ENCODE measurements at places on chromosomes 2 and 18.

DNA sequence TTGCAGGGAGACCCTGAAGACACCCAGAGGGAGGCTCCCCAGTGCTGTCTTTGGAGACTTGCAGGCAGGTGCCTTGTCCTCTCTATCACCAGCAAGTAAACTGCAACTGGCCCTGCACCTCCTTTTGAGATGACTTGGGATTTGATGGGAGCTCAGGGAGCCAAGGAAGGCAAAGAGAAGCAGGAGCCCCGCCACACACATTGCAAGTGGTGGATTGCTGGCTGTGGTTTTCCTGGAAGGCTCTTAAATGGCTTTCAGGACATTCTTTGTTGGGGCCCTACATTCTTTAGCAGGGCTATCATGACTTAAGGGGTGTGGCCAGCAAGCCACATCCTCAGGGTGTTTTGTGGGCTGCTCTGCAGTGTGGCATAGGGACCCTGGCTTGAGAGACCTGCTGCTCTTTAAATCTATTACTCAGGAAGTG, 39.9 kb upstream of the CDC42EP3 start:
- DNase-seq: no peak

- no peak for DNase-seq
Measured at GRCh38 chr18:54033052-54033451, 191.4 kb downstream of the MBD2 start.

GRCh38 chr18:56853961-56854360, 202.8 kb downstream of the WDR7 start:
- DNase-seq: no peak

- DNase-seq: no peak
Measured at GRCh38 chr18:69961718-69962117, 14.0 kb upstream of the CD226 start.

GRCh38 chr18:77157312-77157711, 24.7 kb upstream of the MBP start:
- DNase-seq: no peak

DNA sequence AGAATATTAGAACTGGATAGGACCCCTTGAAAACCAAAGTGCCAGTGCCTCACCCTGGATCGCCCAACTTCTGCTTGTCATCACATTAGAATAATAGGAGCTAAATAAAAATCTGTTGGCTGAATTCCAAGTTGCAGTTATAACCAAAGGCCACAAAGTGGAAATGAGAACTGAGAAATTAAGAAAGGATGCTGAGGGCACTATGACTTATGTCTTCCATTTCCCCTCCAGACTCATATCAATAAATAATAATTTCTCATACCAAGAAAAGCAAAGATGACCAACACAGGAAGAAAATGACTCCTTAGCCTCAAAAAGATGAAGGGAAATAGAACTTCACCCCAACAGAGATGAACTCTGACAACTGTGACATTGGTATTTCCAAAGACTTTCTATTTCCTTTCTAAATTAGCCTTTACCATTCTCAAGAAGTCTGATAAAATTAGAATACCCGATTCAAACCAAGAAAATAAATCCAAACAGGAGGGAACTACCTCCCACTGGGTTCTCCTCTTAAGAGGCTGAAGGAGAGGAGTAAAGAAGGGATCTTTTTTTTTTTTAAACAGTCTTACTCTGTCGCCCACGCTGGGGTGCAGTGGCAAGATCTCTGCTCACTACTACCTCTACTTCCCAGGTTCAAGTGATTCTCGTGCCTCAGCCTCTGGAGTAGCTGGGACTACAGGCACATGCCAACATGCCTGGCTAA, 46.5 kb upstream of the EPG5 start:
- DNase-seq: no peak

DNA sequence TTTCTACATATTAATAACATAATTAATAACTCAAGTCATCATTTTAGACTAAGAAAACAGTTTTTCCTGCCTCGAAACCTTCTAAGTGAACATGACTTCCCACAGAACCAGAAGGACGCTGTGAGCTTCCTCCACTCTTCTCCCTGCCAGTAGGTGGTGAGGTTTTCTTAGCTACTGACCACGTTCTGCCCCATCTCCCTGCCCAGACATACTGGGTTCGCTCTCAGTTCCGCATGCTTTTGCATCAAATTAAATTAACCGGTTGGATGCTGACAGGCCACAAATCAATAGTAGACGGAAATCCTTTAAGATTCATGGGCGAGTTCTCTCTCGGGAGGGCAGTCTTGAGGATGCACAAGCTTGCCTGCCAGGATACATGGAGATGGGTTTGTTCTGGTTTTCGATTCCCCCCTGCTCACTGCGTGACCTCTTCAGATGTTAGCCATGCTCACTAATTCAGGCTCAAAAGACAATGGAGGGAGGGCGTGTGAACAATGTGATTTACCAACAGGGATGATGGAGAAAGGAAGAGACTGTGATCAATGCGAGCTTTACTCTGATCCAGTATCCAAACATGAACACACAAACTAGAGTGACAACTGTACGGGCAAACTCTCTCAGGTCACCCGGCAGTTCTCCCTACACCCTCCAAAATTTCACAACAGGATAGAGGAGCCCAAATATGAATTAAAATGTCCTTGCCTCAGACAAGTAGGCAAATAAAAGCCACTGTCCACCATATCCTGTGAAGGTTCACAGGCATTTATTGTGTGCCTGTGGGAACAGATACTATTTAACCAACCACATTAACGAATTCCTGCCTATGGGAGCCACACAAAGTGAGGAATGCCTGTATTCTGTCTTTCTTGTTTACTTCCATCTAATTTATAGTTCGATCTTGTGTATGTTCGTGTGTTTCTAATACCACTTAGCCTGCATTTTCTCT, 375.7 kb downstream of the EIPR1 start:
- DNase-seq: no peak

- no peak for DNase-seq
Measured at GRCh38 chr2:232385660-232386489, 7.3 kb downstream of the ALPP start.

DNA sequence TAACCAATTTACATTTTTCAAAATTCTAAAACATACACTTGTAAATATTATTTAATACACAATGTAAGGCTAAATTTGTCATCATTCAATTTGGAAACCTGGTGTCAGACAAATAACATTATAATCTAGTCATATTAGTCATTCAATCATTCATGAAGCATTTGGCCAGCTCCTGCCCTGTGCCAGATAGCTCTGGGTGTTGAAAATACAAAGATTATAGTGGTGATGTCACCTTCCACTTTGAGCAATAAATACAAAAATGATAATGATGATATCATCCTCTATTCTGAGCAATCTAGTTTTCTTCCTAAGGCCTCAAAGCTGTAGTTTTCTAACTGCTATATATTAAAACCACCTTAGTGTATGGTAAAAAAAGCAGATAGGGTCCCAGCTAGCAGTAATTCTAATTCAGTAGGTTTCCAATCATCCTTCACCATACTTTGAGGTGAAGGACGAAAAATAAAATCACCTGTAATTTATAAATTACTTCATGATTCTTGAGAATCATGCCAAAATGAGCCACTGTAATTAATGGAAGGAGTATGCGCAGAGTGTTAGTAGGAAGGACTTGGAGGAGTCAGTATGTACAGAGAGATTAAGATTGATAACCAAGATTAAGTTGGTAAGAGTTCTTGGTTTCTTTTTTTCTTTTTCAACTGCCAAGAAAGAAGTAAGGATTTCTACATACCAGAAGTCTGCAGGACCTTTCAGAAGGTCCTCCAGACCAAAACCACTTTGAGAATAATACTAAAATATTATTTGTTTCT, 23.2 kb downstream of the MEMO1 start:
- no peak for DNase-seq

DNA sequence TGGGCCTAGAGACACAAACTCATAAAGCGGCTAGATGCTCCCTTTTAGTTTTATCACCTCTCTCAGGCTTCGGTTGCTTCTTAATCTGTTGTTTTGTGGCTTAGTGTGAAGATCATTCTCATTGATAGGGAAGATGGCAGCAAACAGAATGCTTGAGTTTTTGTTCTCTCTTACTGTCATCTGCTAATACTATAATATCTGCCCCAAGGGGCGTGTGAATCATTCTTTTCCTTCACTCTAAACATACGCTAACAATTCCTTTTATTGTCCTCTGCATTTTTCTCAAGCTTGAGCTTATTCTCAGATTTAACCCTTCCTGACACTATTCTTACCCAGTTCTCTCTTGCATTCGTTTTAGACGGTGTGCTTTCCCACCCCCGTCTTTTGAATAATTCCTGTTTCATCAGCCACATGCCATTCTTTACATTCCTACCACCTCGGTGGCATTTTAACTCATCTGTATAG, 323.9 kb upstream of the NRP2 start:
- no peak for DNase-seq

GRCh38 chr2:129437725-129438124, 541.7 kb upstream of the RAB6C start:
- no peak for DNase-seq

DNA sequence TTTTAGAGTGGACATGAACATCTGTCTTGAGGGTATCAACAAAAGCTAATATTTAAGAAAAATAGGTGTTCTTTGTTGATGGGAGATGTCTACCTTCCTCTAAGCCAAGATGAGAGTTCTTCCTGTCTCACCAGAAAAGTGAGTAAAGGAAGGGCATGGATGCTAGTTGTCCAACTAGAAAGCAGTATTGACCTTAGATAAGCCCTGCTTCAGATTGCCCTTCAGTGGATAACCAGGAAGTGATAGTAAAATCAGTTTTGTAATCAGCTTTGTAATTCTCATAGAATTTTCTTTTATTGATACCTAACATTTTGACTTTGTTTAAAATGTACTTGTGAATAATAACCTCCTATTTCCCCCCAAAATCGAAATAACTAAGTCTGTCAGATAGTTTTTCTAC, 134.7 kb downstream of the ZNF407 start:
- DNase-seq: no peak

DNA sequence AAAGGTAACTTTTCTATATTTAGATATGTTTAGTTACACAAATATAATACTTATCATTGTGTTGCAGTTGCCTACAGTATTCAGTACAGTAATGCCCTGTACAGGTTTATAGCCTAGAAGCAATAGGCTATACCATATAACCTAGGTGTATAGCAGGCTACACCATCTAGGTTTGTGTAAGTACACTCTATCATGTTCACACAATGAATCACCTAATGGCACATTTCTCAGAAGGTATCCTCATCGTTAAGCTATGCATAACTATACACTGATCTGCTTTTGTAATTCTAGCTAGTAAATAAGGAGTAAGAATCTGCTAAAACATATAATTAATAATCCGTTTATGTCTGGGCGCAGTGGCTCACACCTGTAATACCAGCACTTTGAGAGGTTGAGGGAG, 102.1 kb downstream of the COMMD1 start:
- DNase-seq: no peak

- no peak for DNase-seq
Measured at GRCh38 chr2:86433137-86433536, 8.0 kb upstream of the KDM3A start.

- no peak for DNase-seq
Measured at GRCh38 chr2:60962528-60962927, 55.0 kb upstream of the PEX13 start.

DNA sequence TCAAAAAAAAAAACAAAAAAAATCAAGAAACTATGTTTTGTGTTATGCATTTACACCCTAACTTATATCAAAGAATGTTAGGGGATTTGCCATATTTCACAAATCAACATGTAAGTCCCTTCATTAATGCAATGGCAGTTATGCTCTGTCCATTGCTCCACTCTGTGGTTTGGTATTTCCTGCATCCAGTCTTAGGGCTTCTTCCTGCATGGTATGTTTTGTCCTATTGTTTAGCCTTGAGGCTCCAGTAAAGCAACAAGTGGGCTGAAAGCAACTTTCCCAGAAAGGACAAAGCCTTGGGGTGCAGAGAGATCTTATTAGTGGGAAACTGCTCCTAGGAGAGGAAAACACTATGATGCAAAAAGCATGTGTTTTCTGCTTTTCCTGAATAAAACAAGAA, 474.1 kb downstream of the IRS1 start:
- no peak for DNase-seq

DNA sequence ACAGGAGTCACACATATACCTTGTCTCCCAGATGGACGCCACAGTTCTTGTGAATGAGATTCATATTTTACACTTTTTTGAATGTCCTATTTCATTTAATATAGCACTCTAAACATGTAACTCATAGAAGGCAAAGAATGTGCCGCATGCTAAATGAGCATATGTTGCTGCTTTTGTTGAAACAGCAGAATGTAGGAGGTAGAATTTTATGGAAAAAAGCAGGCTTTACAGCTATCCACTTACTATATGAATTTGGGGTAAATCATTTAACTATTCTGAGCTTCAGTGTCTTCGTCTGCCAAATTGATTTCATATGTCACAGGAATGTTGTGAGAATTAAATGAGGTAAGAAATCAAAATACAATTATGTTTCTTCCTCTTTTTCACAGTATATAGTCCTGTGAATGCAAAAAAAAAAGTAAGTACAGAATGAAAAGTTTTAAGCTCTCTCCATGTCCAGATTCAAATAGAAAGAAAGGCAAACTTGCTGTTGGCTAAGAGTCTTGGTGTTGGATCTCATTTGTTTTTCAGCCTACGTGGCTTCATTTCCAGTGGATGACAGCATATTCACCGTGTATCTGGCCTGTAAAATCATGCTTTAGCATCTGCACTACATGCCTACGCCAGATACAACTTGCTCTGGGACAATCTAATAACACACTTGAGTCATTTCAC, 154.7 kb upstream of the CNTNAP5 start:
- no peak for DNase-seq

DNA sequence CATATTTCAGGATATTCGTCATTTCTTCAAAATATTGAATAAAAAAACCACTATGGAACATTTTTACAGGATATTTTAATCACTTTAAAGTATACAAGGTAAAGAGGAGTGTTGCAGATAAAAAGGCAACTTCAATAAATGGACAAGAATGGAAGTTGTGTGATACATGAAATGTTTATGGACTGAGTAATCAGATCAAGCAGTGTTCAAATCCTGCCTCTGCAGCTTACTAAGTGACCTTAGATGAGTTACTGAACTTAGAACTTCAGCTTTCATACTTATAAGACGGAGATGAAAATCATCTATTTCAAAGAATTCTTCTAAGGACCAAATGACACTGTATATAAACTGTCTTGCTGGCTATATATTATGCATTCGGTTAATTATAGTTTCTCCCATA, 87.2 kb downstream of the LNPK start:
- no peak for DNase-seq

DNA sequence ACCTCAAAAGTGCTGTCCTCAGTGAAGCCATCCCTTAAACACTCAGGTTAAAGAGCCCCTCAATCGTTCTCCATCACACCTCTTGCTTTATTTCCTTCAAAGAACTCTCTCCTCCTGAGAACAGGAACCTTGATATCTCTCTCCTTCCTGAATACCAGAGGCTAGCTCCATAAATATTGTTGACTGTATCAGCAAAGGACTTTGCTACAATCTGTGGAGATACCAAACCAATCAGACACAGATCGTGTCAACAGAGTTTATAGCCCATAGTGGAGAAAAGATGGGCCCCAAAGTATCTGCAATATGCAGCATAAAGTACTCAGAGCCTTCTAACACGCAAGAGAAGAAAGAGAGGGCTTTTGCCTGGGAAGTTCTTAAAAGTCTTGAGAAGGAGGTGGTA, 36.4 kb downstream of the PLEKHM3 start:
- no peak for DNase-seq
